WTC11 (cell line): ENCODE measurements at places on chromosomes 5 and 9. TPM values are rescaled to one million over a fixed set of nuclear protein-coding genes. Genes with fewer than 3 reads are reported as not detected.

The IRX1 gene
- total RNA-seq, result 14.1 to 21.0 TPM (median 14.8 TPM) in 3 replicates

The DMRT3 gene
- not detected in 3 replicates for total RNA-seq

DNA sequence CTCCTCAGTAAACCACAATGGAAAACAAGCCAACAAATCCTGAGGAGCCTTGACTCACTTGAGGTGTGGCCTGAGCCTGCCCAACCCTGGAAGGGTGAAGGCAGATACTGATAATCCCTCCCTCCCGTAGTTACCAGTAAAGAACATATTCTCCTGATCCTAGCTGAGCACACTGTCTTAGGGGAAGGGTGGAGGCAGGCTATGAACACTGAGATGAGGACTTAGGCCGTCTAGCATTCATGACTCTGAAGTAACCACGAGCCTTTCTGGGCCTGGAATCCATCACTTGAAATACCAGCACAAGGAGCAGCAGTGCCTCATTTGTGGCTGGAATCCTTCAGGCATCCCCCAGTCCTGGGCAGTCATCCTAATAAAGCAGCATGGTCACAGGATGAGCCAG, 124.5 kb upstream of the PRLR start:
- DNase-seq, result no peak

The RNF183 gene
- total RNA-seq, result 0.17 to 0.25 TPM (median 0.25 TPM) in 3 replicates

The PCDHGA4 gene
- total RNA-seq, result 3.4 to 3.9 TPM (median 3.5 TPM) in 3 replicates

DNA sequence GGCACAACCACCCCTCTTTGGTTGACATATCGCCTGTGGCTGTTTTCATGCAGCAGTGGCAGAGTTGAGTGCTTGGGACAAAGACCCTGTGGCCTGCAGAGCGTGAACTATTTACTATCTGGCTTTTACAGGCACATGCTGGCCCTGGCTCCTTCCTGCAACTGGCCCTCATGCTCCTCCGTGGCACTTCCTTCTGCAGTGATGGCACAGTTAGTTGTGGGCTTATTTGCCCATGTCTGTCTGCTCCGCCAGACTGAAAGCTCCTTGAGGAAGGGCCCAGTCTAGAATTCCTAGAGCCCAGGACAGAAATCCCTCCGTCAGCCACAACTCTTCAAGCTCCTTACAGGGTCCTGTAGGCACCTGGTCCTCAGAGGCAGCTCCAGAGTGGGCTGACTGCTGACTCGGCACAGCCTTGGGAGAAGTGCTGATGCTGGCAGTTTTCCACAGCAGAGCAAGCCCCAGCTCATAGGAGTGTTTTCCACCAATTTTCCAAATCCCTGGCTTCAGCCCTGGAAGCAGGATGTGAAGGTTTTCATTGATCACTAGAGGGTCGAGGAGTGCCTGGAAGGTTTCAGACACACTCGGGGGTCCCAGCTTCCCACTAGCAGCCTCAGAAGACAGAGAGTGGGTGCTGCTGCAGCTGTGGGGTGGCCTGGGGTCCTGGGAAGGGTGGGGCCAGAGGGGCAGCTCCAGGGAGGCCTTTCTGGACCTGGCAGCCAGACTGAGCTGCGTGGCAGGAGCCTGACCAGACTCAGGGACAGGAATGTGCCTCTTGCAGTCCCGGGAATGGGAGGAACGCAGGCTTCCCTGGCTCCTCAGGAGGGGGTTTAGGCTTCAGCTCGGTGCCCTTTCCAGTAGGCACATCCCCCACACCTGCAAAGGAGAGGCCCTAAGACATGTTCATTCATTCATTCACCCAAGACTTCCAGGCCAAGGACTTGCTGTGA, 56.5 kb upstream of the ANGPTL2 start:
- DNase-seq, result peak; percentile 20

The EXOSC3 gene
- 69.9 to 73.8 TPM (median 71.0 TPM) in 3 replicates for total RNA-seq

GRCh38 chr5:68965926-68966325, 127.9 kb upstream of the SLC30A5 start:
- DNase-seq, result no peak

GRCh38 chr9:125961072-125961471, 213.9 kb downstream of the PBX3 start:
- DNase-seq, result no peak

The FCN1 gene
- total RNA-seq, result 0.09 TPM in 1 of 3 replicates, not detected in the others

The MARCHF11 gene
- 2.9 to 3.8 TPM (median 3.1 TPM) in 3 replicates for total RNA-seq

GRCh38 chr5:36657563-36657995, 51.2 kb downstream of the SLC1A3 start:
- DNase-seq, result no peak

The FST gene
- 11.8 to 12.9 TPM (median 12.8 TPM) in 3 replicates for total RNA-seq
